Left colon (tissue), 2 donors: ENCODE measurements at places on chromosomes 12 and 14. TPM values are rescaled to one million over a fixed set of nuclear protein-coding genes. Genes with fewer than 3 reads are reported as not detected.

RNFT2 gene
- total RNA-seq = 2.3 TPM

DNA sequence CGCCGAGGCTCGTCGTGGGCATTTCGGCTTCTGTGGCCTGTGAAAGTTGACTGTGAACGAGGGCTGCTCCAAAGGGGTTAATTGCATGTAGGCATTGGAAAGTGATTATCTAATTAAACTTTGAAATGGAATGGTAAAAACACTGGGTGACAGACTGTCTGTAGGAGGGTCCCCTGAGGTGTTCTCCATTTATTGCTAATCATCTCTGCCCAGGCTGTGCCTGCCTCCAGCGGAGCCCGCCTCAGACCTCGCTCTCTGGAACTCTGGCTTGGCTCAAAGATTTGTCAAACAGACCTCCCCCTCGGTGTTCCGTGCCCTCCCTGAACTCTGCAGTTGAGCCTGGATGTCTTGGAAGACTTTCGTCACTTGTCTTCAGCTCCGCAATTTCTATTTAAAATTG, 50.2 kb upstream of the VRK1 start:
- DNase-seq = no peak

DNA sequence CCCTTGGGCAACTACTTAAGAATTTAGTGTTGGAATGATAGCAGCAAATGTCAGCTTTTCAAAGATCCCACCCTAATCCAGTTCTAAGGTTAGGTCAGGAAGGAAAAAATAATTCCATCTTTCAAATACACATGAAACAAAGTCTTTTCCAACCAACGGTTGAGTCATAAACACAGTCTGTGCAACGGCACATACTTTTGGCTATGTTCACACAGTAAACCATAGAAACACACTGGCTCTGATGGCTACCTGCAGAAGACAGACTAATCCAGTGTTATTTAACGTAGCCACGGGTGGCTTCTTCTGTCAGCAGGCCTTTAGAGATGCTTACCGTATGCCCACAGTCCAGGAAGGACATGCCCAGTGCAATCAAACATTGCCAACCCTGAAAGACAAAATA, 35.7 kb downstream of the HIGD1C start:
- no peak for DNase-seq

HCAR1 gene
- total RNA-seq = 0.06 TPM

ABCD2 gene
- 0.15 TPM for total RNA-seq
